Dermis microvascular lymphatic vessel endothelial cell (primary cell): ENCODE measurements at places on chromosomes 1 and 21. TPM values are rescaled to one million over a fixed set of nuclear protein-coding genes. Genes with fewer than 3 reads are reported as not detected.

Gene ST6GALNAC3
- 45.5 and 49.9 TPM in 2 replicates for total RNA-seq

Gene PGBD5
- total RNA-seq = under 0.01 and 0.38 TPM in 2 replicates

Gene C1orf94
- not detected in 2 replicates for total RNA-seq

Gene CADM3
- total RNA-seq = not detected in 2 replicates

Gene SV2A
- 1.3 and 3.5 TPM in 2 replicates for total RNA-seq

Gene ZNF683
- total RNA-seq = not detected in 2 replicates

Gene SLAMF8
- total RNA-seq = not detected in 2 replicates

Gene RPE65
- total RNA-seq = not detected in 2 replicates

Gene SPATA1
- 0.13 and 0.38 TPM in 2 replicates for total RNA-seq

Gene LRRC7
- 0.13 TPM in 2 replicates for total RNA-seq

Gene AJAP1
- total RNA-seq = under 0.01 TPM in 1 of 2 replicates, not detected in the other

DNA sequence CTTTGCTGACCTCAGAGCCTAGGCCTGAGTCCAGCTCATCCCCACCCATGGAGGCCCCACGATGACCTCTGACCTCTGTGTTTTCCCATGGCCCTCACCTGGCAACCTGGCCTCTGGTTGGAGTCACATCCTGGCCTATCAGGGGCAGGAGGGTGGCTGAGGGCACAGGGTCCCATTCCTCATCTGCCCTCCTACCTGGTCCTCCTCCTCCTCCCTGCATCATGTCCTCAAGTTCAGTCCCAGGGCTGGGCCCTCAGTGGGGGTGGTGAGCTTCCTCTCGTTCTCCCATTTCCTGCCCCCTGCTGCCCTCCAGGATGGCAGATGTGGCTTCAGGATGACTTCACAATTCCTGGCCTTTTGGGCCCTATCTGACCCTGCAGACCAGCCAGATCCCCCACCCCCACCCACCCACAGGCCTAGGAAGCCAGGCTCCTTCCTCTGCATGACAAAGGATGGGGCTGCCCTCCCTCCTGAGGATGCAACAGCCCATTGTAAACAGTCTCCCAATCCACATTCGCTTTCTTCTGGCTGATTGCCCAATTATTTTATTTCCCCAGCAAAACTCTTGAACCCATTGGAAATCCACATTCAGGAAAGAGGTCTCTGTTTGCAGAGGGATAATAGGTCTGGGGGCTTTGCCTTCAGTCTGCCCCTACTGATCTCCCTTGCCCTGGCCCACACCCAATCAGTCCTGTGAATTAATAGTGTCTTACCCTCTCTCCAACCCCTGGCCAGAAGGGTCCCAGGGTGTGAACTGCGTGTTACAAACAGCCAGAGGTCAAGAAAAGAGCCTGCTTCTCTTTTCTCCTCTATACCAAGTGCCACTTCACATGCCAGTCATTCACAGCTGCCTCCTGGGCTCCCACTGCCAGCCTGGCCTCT lies 10.3 kb upstream of the LEFTY1 start:
- DNase-seq = no peak

DNA sequence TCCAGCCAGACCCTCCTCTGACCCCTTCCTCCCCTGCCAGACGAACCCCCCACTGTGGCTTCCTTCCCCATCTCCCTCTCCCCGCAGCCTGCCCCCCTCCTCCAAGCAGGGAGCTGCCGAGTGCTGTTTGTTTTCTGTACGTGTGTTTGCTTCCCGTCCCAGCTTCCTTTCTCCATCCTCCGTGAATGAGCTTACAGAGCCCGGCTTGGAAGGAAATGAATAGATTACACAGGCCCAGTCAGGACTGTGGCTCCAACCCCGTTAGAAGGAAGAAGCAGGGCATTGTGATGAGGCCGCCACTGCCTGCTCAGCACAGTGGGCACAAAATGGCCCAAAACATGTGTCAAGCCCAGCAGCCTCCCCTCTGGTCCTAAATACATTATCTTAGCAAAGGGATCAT lies 123.2 kb downstream of the IGSF21 start:
- DNase-seq = no peak

- no peak for DNase-seq
Measured at GRCh38 chr1:246583448-246584185, 17.4 kb downstream of the CNST start.

DNA sequence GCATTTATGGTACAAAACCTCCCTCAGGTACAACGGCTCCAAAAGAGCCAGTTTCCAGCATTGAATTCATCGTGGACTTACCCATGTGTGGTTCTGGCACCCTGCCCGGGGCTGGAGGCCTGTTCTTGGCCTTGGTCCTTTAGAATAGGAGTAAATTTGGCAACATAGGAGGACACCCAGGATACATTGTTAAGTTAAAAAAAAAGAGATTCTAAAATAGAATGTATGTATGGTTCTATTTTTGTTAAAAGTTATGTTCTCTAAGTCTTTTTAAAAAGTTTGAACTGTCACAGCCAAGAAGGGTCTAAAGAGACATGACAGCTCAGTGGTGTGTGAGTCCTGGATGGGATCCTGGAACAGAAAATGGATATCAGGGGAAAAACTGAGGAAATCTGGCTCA lies 25.9 kb downstream of the EPHX1 start:
- no peak for DNase-seq

- DNase-seq = no peak
Measured at GRCh38 chr1:3055051-3055450, 14.0 kb upstream of the PRDM16 start.

DNA sequence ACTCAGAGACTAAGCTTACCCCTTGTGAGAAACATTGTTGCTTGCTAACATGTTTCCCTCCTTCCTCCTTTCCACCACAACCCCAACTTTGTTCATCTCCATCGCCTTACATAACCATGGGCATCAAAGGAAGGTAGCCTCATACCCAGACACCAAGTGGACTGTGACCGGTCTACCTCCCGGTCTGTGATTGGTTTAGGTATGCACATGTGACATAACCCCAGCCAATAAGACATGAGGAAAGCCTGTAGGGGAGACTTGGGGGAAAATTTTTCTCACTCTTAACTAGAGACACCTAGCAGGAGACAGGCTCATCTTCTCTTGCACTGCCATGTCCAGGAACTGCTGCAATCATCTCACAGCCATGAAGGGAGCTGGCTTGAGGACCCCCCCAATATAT lies 120.7 kb downstream of the CDC7 start:
- DNase-seq = no peak

DNA sequence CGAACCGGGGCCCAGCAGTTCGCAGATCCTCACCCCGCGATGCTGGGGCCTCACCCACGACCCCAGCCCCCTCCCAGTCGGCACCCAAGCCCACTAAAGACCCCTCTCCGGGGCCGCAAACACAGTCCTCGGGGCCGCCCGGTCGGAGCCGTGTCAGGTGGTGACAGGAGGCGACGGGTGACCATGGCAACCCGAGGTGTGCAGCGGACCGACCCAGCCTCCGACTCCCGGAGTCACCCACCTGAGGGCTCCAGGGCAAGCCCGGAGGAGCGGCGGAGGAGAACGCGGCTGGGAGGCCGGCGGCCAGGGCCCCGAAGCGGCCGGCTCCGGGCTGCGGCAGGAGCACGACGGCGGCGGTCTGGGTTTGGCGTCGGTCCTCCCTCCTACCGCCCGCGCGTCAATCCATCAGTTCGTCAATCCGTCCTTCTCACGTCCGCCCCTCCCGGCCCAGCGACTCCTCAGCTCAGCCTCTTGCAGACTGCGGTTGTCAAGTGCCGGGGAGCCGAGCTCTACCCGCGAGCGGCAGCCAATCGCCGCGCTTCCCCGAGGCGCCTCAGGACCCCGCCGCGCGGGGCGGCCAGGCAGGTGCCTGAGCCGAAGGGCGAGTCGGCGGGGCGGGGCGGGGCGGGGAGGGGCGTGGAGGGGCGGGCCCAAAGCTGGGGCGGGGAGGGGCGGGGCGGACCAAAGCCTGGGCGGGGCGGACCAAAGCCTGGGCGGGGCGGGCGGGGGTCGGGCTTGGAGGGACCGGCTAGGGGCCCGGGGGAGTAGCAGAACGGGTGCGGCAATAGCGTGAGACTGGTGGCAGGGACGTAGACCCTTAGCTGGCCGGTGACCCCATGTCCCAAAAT lies at the start of gene WDR47:
Gene WDR47, minus strand, starts transcription at position 482 of the 848 bp plus-strand sequence. CDS start 18,590 bp downstream, outside the sequence.
- peak; percentile 97 for DNase-seq

- DNase-seq = no peak
Measured at GRCh38 chr1:8425150-8425780, 107.4 kb downstream of the SLC45A1 start.

GRCh38 chr1:171252482-171252881 lies 4.2 kb downstream of the FMO1 start:
- DNase-seq = no peak

DNA sequence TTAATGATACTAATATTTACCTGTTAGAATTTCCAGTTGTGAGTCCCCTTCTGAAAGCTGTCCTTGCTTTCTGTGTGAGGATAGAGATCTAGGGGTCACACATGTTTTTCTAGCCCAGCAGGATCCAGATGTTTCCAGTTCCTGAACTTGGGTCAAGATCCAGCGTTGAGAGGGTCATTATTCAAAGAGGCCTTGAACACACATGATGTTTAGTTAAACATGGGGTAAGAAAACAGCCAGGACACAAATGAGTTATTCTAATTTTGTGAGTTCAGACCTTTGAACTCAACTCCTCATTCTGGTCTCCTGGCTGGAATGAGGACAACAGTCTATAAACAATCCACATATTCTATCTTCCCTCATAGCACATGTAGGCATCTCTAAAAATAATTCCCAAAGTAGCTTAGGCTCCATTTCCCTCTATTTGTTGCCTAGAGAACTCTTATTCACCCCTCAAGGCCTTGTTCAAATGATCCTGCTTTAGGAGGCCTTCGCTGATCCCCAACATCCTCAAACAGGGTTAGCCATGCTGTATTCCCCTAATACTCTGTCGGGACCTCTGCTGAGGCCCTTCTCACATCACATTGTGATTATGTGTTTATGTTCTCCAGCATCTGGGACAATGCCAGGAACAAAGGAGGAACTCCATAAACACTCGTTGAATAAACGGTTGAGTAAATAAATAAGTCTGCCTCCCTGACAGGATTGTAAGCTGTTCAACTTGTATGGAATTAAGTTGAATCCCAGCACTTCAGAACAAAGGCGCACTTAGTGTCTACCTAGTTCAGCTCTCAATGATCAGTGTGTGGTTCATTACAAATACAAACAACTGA lies 15.0 kb upstream of the KCNN3 start:
- DNase-seq = peak; percentile 82

DNA sequence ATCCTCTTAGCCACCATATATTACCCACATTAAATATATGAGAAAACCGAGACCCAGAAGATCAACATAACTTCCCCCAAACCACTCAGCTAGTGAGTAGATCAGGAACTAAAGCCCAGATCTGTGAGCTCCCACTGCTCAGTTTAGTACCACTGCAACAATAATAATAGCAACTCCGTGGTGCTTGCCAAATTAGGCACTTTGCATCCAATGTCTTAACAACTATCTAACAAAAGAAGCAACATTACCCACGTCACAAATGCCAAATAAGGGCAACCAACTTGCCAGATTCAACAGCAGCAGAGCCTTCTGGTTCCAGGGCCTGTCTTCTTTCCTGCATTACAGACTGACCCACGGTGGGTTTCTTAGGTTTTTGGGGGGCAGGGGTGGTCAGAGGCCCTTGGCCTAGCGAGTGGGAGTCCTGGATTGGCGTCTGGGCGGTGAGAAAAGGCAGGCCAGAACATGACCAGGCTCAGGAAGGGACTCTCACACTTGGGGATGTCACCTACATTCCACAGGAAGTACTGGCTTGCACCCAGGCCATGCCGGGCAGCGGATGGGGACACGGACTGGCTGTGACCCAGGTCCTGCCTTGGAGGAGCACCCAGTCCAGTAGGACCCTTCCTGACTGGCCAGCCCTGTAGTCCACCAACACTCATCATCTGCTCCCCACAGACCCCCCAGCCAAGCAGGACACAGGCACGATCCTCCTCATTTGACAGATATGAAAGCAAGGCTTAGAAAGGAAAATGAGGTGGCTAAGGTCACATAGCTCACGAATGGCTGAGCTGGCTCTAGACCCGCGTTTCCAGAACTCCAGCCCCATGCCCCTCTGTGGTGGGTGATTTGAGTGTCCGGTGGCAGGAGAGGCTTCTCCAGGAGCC lies 4.6 kb downstream of the HCRTR1 start:
- DNase-seq = no peak

- DNase-seq = no peak
Measured at GRCh38 chr1:56963667-56964066, 2.1 kb downstream of the C8B start.

GRCh38 chr1:101392552-101392951 lies 155.7 kb downstream of the S1PR1 start:
- DNase-seq = no peak

GRCh38 chr1:10280439-10281350 lies 70.3 kb downstream of the KIF1B start:
- no peak for DNase-seq

DNA sequence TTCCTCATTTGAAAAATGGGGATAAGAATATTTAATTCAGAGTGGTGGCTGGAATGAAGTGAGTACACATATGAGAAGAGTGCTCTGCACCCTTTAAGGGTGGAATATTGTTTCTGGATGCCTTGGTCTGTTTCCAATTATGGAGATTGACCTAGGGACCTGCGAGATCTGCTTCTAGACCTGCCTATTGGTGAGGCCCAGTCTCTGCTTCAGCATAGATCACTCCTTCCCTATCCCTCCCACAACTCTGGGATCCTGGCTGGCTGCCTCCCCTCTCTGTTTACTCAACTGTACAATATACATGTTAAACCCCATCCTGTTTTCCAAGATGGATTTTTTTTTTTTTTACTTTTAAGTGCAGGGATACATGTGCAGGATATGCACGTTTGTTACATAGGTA lies 6.4 kb upstream of the LDLRAD1 start:
- no peak for DNase-seq

DNA sequence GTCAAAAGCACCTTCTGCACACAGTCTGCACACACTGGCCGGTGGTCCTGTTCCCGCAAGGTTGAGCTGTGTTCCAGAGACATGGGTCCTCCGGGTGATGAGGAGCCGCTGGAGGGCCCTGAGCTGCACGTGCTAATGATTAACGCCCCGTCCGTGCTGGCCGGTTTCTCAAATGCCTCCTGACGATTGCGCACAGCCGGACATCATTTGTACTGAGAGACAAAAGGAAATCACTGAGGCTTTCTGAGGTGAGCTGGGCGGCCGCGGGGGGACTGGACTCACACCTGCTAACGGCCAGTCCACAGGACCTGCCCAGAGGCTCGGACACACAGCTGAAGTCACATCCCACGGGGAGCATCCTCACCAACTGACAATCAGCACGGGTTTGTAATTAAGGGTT lies 29.2 kb downstream of the POFUT2 start:
- DNase-seq = no peak

DNA sequence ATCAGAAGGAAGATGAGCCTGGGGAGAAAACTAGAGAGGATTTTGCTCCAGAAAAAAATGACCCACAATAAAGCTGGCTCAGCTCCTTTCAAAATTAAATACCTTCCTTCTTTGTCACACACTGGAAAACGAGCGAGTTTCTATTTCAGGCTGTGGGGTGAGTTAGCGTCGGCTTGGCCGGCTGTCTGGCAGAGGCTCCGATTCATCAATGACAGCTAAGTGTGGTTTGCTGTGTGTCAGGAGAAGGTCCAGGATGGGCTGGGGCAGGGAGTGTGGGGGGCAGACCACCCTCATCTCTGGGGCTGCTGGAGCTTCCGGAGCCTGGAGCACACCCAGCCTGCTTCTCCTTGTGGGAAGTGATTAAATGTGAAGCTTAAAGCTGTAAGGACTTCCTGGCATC lies 120.2 kb downstream of the ETS2 start:
- DNase-seq = peak; percentile 24
